ENCODE measurements at places on chromosomes 16 and 17. TPM values are rescaled to one million over a fixed set of nuclear protein-coding genes. Genes with fewer than 3 reads are reported as not detected.

Gene MT2A
- 210 TPM for total RNA-seq

Gene MPP2
- 1.2 TPM for total RNA-seq

Gene GP1BA
- total RNA-seq, result not detected

Gene OGFOD1
- 42.0 TPM for total RNA-seq

Gene KLHL10
- total RNA-seq, result not detected

Gene TMEM204
- total RNA-seq, result 35.6 TPM

Gene CDRT15
- not detected for total RNA-seq

Gene FBXL16
- total RNA-seq, result 5.9 TPM

Gene CHST4
- not detected for total RNA-seq

Gene NPTX1
- total RNA-seq, result 16.7 TPM
